ENCODE measurements at places on chromosomes 7 and 10.

GRCh38 chr7:71611986-71612385 lies 480.0 kb downstream of the GALNT17 start:
- DNase-seq: no peak

DNA sequence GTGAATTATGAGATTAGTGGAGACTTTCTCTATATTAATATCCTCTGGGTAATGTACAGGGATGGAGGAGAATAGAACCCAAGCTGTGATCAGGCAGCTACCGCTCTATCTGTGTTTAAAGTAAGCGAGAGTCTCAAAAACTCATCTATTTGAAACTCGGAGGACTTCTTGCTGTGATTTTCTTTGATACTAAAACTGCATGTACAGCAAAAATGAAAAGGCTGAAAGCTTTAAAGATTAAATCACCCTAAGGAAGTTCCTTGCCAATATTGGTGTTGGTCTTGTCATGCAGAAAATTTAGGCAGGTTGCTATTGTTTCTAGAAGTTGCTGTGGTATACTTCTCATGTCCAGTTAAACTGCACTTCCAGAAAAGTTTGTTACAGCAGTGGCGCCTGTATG lies 110.8 kb downstream of the DNAH11 start:
- DNase-seq: no peak

- no peak for DNase-seq
Observed at GRCh38 chr10:70510904-70511303, 32.3 kb downstream of the PALD1 start.

- DNase-seq: no peak
Observed at GRCh38 chr7:82964150-82964882, 198.4 kb downstream of the PCLO start.

DNA sequence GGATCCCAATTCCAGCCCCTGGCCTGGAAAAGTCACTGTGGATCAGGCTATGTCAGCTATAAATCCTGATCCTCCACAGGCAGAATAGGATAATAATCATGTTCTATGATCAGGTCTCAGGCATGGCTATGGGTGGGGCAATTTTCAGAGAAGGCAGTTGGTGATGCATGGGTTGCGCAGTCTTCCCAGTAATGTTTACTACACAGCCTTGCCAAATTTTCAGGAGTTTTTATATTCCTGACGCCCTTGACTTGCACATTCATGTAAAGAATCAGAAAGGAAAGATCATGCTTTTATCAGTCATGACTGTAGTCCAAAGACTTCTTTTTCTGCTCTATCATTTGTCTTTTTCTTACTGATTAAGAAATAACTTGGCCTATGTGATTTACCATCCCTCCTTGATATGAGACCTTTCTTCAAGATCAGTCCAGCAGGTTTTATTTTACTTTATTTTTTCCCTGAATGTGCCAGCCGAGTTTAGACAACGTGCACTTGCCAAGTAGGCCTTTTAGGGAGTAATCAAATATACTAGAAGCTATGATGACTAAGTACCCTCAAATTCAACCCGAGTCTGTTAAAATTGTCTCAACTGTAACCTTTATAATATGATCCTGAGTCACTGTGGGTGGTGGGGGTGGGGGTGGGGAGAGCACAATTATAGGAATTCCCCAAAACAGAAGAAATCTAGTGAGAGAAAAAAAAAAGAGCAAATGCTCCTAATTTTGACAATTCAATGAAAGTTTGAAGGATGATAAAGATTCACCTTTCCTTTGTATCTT lies 31.9 kb downstream of the ARL4A start:
- DNase-seq: peak; percentile 71

DNA sequence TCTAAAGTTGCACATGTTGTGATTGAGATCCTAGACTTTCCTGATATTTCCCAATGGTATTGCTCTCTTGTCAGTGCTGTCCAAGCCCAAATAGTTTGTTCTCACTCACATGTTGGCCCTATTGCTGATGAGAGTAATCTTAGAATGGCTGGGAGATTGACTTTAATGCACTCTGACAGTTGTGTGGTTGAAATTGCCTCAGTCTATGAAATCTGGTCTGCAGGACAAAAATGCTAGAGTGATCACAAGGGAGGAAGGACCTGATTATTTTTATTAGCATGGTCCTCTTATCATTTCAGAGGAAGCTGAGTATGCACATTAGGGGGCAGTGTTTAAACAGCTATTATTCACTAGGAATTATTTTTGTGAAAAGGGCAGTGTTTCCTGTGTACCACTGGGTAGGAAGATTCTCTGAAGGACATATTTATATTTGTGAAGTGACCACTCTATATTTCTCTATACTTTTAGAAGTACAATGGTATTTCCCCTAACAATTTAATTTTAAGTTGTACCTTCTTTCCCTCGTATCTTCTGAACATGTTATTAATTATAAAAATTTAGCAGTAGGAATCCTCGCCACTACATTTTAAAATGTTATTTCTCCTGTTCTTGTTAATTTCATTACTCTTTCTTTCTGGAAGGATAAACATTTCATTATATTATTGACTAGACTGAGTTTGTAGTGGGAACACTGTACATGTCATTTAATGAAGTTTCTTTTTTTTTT lies 64.4 kb downstream of the SUGCT start:
- no peak for DNase-seq

DNA sequence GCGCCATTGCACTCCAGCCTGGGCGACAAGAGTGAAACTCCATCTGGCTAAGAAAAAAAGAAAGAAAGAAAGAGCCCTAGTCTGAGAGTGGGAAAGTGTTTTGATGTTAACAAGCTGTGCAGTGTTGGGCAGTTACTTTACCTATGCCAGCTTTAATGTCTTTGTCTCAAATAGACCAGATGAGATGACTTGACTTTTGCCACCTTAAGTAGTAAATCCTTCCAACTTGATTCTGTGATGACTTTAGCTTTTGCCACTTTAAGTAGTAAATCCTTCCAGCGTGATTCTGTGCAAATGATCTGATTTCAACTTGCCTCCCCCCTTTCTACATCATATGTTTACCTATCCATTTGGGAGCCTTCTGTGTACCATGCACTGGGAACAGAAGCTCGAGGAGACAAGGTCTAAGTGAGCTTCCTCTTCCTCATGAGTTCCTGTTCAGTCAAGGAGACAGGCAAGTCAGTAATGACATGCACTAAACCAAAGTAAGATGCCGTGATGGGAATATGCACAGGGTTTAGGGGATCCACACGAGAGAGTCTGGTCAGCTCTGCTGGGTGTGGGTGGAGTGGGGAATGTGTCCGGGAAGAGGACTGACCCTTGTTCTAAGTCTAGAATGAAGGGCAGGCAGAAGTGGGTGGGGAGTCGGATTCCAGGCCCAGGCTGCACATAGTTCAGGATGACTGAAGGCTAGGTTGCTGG lies 17.2 kb downstream of the INPP5F start:
- DNase-seq: no peak

DNA sequence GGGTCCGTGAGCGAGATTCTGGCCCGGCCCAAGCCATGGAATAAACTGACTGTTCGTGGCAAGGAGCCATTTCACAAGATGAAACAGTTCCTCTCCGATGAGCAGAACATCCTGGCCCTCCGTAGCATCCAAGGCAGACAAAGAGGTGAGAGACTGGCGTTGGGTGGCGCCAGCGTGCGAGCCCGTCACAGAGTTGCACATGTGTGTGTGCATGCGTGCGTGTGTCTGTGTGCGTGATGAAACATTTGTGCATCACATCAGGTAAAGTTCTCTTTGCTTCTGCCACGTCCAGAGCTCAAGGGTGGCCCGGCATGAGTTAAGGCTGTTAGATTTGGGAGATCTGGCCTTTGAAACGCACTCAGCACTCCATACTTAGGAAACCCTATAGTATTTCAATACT lies 89.5 kb upstream of the SH2B2 start:
- DNase-seq: no peak

GRCh38 chr7:45007106-45007505 lies 7.1 kb downstream of the CCM2 start:
- no peak for DNase-seq

DNA sequence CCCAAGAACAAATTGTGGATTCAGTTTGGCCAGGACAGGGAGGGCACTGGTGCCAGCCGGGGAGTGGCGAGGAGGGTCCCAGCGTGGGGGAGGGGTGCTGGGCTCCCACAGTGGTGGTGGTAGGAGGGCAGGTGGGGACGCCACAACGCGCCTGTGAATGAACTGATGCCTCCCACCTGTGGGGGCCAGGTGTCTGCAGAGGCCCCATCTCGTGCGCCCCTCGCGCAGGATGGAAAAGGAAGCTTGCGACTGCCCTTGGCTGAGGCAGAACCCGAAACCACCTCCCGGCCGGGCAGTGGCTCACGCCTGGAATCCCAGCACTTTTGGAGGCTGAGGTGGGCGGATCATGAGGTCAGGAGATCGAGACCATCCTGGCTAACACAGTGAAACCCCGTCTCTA lies 72.0 kb downstream of the MICALL2 start:
- no peak for DNase-seq

DNA sequence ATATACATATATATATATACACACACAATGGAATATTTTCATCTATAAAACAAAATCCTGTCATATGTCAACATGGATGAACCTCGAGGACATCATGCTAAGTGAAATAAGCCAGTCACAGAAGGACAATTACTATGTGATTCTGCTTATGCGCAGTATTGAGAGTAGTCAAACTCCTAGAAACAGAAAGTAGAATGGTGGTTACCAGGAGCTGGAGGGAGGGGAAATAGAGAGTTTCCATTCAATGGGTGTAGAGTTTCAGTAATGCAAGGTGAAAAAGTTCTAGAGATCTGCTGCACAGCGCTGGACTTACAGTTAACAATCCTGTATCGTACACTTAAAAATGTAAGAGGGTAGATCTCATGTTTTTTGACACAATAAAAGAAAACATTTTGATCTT lies 181.9 kb downstream of the CDCA7L start:
- no peak for DNase-seq

- DNase-seq: no peak
Observed at GRCh38 chr10:34467364-34467763, 347.7 kb downstream of the PARD3 start.

GRCh38 chr10:26437637-26438461 lies at the start of gene APBB1IP:
APBB1IP (plus strand) TSS chr10:26438341; CDS start chr10:26492327, 53,986 bp downstream.
- DNase-seq: peak; percentile 90

GRCh38 chr10:51313773-51314478 lies 239.6 kb downstream of the PRKG1 start:
- no peak for DNase-seq

- no peak for DNase-seq
Observed at GRCh38 chr10:120658943-120659885, 191.9 kb upstream of the WDR11 start.

DNA sequence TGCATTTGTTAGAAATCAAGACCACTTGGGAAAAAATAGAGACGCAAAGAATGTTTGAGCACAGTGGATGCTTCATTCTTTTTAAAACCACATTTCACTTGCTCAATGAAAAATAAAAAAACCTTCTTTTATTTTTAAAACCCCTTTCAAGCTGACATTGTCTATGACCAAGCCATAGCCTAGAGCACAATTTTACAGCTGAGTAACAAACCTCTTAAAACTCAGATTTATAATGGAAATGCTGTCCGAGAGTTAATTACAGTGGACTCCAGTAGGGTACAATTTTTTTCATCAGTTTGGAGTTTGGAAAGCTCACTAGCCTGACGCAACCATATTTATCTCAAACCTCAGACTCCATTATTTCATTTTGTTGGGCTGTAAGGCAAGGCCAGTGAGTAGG lies 116.3 kb downstream of the RNLS start:
- no peak for DNase-seq

- no peak for DNase-seq
Observed at GRCh38 chr7:123844712-123845219, at the start of gene HYAL4. HYAL4 (plus strand) TSS chr7:123845169; CDS start chr7:123868274, 23,105 bp downstream.

- DNase-seq: no peak
Observed at GRCh38 chr7:134419085-134419484, 39.8 kb downstream of the AKR1B1 start.

DNA sequence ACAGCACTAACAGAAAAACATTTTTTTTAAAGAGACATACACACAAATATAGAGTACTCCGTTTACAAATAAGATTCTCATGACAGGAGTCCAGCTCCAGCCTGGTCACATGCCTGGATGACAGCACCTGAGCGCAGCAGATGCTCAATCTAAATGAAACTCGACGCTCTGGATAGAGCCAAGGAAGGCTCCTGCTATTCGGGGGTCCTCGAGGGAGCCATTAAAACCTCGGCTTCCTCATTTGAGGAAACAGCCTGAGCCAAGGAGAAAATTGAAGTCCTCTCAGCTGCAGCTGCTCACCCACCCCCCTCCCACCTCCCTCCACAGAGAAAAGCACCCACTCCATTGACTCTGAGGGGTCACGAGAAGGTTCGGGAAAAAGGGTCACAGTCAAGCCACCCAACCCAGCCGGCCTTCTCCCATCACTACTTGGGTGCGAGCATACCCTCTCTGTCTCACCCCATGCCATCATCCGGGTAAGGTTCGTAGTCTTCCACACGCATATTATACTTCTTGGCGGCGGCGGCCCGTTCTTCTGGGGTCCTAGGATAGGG lies 673 bp downstream of the NDUFB8 start:
- DNase-seq: no peak

DNA sequence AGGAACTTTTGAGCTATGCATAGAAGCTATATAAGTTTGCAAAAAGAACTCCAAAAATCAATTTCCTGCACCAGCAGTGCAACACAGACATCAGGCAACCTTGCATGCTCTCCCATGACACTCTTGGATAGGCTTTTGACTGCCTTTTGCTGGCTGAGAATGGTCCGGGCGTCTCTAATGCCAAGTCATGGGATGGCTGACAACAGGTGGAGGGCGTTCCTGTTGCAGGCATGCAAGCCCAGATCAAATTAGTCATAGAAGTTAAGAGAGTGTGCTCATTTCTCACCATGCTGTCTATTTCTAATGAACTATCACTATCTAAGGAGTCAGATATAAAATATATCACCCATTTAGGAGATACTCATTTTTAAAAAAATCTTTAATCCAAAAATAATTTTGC lies 8.4 kb downstream of the PLCE1 start:
- DNase-seq: no peak

DNA sequence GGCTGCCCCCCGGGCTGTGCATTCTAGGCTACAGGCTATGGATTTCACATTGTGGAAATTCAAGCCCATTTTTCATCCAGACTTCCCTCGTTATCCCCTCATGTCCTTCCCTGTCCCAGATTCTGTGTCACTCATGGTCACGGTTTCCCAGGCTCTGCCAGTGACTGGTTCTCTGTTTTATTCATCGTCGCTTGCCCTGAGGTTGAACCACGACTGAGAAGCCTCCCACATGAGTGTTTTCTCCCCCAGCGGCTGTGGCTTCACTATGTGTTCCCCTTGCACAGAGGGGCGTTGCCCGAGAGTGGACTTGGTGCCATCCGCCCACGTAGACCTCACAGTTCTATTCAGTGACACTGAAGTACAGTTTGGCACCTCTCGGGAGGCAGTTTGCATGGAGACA lies 14.0 kb downstream of the NOM1 start:
- no peak for DNase-seq

GRCh38 chr10:4303045-4303444 lies 518.0 kb upstream of the KLF6 start:
- no peak for DNase-seq

DNA sequence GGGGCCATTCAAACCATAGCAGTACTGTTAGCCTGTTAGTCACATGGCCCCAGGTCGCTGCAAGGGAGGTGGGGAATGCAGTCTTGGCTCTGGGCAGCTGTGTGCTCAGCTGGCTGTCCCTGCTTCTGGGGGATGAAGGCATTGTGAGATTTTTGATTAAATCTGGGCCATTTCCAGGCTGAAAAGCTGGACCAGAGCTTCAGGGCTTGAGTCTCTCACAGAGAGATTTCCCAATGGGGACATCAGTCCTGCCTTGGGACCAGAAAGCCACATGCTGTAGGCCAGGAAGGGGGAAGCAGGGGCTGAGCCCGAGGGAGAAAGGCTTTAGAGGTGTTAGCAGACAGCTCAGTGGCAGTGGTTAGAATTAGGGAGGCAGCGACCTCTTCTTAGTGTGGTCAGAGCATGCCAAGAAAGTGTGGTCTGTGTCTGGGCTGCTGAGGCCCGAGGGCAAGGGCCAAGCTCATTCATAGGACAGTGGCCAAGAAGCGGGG lies 33.6 kb downstream of the PALD1 start:
- DNase-seq: no peak

Measured in suprapubic skin (tissue), 4 donors.